Progenitor cell of endocrine pancreas (in vitro differentiated cells): ENCODE measurements at places on chromosomes 2 and 18.

GRCh38 chr2:118227698-118228508, 139.6 kb downstream of the INSIG2 start:
- no peak for DNase-seq

DNA sequence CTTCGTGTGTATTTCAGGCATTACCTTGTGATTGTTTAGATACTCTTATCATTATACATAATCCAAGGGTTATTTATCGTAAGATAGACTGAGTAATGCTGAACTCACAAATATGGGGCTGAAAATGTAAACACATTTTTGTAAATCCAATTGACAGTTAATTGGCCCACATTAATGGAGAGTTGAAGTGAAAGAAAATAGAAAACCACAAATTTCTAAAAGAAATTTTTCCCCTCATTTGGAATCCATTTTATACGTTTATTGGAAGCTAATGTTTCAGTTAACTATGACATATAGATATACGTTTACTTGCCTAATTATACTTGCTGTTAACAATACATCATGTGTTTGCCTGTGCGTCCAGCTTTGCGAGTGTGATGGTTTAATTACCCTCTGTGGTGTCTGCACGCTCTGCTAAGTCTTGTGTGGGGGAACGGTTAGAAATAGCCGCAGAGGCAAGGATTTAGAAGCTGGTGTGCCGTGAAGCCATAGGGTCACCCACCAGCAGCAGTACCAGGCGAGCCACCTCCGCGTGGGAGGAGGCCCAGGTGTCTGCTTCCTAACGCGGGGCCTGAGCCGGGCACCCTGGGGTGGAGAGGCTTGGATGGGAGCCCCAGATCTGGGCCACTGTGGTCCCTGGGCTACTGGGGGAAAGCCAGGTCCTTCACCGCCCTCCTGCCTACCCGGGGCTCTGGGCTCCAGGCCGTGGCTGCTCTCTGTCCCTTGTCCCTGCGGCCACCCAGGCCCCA, 38.0 kb downstream of the TSHZ1 start:
- no peak for DNase-seq

DNA sequence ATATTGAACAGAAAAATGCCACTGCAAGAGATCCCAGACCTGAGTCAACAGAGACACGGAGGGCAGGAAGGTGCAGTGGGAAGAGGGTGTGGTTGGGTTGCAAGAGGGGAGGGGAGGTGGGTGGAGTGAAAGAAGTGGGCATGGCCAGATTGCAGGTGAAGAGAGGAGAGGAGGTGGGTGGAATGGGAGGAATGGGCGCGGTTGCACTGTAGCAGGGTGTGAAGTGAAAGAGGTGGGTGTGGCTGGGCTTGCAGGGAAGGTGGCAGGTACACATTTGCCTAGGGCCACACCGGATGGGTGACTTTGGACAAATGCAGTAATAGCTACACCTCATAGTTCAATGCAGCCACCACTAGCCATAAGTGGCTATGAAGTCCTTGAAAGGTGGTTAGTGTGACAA, 71.1 kb downstream of the DOCK10 start:
- no peak for DNase-seq

DNA sequence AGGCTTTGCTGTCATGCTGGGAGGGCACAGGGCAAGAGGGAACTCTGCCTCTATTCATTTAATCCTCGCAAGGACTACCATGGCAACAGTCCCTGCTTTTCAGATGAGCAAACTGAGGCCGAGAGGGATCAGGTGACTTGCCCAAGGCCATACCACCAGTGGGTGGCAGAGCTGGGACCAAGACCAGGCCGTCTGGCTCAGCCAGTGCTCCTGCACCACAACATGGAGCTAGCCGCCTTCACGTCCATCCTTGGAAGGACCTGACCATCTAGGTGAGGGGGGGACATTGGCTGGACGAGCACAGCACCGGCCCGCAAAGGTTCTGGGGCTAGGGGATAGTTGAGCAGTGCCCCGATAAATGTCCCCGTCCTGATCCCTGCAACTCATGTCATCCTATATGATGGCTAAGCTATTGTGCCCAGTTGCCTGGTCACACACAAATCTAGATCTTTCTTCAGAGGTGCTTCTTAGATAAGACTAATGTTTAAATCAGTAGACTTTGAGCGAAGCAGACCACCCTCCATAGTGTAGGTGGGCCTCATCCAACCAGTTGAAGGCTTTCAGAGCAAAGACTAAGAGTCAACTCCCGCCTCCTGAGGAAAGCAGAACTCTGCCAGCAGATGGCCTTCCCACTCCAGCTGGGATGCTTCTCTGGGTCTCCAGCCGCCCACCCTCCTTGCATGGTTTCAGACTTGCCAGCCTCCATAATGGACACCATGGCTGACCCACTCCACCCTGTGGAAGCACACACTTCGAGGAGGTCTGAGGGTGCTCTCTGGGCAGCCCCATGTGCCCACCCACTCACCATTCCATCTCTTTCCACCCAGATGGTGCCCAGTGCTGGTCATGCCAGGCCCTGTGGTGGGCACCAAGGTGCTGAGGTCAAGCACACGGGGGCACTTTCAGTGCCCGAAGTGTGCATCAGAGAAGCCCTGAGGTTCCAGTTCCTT, 214.8 kb upstream of the RAB6C start:
- DNase-seq: no peak

DNA sequence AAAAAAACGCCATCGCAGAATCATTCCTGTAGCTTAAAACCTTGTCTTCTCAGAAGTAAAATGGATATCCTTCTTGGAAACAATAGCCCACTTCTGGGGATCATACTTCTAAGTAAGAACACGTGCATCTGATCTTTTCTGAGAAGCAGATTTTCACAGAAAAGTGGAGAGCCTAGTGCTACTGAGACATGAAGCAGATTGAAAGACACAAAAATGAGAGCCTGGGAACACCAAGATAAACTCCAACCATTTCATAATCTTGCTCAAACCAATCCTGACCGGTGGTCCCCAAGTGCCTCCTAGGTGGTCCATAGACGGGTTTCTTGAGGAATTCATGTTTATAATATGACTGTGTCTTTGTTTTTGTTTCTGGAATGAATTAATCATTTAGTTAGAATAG, 191.2 kb downstream of the IRS1 start:
- no peak for DNase-seq

DNA sequence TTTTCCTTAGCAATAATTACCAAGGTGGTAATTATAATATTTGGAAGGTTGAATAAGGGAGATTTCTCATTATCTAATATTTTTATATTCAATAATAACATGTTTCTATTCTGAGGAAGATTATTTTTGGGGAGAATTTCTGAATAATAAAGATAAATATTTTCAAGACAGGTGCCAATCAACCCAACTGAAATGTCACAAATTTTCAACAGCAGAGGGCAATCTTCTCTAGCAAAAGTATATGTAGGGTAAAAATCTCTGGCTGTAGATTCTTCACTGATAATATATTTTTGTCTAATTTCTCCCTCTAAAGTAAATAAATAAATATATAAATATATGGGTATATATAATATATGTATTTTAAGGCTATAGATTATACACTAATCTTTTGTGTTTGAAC, 1187.2 kb upstream of the CRIM1 start:
- no peak for DNase-seq

GRCh38 chr2:215447673-215448081, 11.8 kb upstream of the FN1 start:
- DNase-seq: no peak

GRCh38 chr2:191166111-191166755, 15.4 kb upstream of the STAT4 start:
- DNase-seq: no peak

GRCh38 chr18:75694292-75694691, 266.8 kb upstream of the SMIM21 start:
- DNase-seq: no peak

- no peak for DNase-seq
Measured at GRCh38 chr18:35776473-35776872, 194.9 kb downstream of the GALNT1 start.

DNA sequence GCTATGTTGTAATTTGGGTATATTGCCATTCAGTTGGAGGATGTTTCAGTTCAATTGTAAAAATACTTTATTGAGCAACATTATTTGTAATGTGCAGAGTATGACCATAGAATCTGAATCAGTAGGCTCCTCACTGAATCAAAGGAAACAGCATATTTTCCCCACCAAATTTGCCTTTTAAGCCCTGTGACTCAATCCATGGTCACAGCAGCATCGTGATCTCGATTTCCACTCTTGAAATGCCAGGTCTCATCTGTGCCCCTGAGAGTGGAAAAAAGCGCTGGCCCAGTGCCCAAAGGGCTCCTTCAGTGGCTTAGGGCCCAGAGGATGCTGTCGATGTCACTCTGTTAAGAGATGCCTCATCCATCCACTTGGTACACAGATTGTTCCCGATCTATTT, 57.5 kb downstream of the FHOD3 start:
- no peak for DNase-seq

- DNase-seq: no peak
Measured at GRCh38 chr2:25977768-25978167, 4.5 kb downstream of the KIF3C start.

GRCh38 chr2:84900971-84901370, 4.5 kb upstream of the TMSB10 start:
- no peak for DNase-seq

DNA sequence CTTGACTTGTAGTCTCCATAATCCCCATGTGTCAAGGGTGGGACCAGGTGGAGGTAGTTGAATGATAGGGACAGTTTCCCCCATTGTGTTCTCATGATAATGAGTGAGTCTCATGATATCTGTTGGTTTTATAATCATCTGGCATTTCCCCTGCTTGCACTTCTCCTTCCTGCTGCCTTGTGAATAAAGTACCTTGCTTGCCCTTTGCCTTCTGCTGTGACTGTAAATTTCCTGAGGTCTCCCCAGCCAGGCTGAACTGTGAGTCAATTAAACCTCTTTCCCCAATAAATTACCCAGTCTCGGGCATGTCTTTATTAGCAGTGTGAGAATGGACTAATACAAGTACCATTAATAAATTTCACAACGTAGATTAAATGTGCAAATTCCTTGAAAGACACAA, 102.3 kb upstream of the EPB41L5 start:
- no peak for DNase-seq

DNA sequence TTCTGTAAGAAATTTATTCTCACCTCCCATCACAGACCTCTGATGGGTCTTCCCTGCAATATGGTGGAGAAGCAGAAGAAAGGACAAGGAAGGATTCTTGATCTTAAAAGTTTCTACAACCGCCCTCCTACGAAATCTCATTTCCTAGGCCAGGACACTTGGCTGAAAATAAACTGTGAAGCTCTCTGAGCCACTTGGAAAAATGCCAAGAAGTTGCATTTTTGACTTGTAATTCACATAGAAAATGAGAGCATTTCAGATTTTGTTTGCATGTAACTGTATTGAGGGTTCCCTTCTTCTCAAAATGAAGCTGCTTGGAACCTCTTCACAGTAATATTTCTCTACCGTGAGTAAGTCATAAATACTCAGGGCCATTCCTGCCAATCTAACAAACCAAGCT, 458.3 kb upstream of the SLC14A2 start:
- DNase-seq: no peak

- DNase-seq: no peak
Measured at GRCh38 chr18:73520229-73520628, 627.4 kb downstream of the FBXO15 start.

DNA sequence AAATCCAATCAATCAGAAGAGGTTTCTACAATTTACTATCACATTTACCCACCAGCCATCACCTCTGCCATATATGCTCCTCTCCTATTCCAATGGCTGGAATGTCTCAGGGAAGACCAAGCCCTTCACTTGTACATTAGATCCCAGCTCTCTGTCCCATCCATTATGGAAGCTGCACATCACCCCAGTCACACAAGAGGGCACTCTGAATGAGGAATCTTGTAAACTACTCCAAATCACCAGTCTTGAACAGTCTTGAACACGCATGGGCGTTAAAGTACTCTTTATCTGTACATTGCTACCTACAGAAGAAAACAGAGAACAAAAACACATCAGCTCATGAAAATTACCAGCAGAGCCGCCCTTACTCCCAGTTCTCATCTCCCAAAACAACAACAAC, 38.7 kb downstream of the ZC3H8 start:
- no peak for DNase-seq

GRCh38 chr2:47205576-47206141, 50.6 kb upstream of the STPG4 start:
- DNase-seq: no peak

- no peak for DNase-seq
Measured at GRCh38 chr18:23099621-23100020, 35.7 kb upstream of the CABLES1 start.

- no peak for DNase-seq
Measured at GRCh38 chr2:239021651-239022436, 174.0 kb downstream of the TWIST2 start.

- DNase-seq: no peak
Measured at GRCh38 chr2:218023636-218024035, 20.8 kb upstream of the TNS1 start.

GRCh38 chr2:225104321-225104720, 62.1 kb upstream of the DOCK10 start:
- no peak for DNase-seq

GRCh38 chr2:28276076-28276618, 116.5 kb upstream of the FOSL2 start:
- no peak for DNase-seq

GRCh38 chr2:47112665-47113435, 42.3 kb downstream of the STPG4 start:
- no peak for DNase-seq

- no peak for DNase-seq
Measured at GRCh38 chr18:8167673-8168072, 441.6 kb upstream of the RAB12 start.

DNA sequence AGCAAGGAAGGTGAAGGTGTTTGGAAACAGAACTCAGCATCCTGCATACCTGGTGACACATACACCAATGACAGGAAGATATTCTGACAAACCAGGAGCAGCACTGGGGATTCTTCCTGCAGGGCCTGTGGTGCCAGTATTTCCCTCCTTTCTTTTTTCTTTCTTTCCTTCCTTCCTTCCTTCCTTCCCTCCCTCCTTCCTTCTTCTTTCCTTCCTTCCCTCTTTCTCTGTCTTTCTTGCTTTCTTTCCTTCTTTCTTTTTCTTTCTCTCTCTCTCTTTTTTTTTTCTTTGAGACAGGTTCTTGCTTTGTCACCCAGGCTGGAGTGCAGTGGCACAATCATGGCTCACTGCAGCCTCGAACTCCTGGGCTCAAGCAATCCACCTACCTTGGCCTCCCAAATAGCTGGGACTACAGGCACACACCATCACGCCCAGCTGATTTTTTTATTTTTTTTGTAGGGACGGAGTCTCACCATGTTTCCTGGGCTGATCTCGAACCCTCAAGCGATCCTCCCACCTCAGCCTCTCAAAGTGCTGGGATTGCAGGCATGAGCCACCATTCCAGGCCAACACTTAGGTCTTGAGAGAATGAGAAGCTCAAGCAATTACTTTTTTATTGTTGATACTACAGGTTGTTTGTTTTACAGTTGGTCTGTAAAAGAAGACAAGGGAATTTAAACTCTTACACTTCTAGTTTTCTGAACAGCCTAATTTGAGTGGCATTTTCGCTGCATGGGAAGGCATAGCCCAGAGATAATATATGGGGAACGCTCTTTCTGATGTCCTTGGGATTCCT, 54.7 kb upstream of the GATA6 start:
- DNase-seq: no peak

DNA sequence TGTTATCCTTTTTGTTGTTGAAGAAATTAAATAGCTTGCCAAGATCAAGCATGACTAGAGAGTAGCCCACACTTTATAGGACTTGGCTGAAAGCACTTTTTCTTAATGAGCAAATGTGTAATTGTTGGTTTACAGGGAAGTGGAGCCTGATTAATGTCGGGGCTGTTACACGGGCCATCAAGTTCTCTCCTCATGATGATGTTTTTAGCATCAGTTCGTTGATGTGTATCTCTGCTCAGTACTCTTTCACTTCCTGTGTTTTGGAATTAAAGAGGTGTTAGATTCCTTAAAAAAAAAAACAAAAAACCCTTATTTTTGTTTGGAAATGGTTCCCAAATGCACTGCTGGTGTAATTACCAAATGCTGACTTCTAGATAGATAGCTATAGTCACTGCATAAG, 114.2 kb downstream of the PTPRM start:
- DNase-seq: no peak
